ENCODE measurements at places on chromosomes 12 and 14.

DNA sequence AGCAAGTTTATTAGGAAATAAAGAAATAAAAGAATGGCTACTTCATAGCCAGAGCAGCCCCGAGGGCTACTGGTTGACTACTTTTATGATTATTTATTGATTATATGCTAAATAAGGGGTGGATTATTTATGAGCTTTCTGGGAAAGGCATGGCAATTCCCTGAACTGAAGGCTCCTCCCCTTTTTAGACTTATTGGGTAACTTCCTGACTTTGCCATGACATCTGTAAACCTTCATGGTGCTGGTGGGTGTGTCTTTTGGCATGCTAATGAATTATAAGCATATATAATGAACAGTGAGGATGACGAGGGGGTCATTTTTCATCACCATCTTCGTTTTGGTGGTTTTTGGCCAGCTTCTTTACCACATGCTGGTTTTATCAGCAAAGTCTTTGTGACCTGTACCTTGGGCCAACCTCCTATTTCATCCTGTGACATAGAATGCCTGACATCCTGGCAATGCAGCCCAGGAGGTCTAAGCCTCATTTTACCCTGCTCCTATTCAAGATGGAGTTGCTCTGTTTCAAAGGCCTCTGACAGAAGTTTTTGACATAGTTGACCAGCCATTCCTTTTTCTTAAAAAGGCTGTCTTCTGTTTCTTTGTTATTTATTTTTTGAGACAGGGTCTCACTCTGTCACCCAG lies 11.1 kb upstream of the PTGES3 start:
- no peak for DNase-seq

GRCh38 chr12:104249898-104250297 lies 34.3 kb downstream of the TXNRD1 start:
- DNase-seq = no peak

GRCh38 chr14:54381821-54382220 lies 15.0 kb upstream of the CDKN3 start:
- DNase-seq = no peak

- DNase-seq = no peak
Observed at GRCh38 chr14:99462210-99462609, 18.4 kb downstream of the SETD3 start.

DNA sequence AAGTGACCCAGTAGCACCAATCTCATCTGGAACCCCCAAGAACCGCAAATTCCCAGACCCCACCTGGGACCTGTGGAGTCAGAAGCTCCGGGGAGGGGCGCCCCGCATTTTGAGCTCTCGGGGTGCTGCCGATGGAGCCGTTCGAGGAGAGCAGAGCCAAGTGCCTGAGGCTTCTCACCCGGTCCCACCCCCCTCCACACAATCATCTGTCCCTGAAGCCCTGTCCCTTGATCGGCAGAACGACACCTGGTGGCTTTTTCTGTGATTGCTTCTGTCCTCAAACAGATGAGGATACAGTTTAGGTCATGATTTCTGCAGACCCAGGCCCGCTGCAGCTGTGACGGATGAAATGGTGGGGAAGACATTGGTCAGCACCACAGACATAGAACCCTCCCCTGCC lies 74.7 kb downstream of the NOC4L start:
- no peak for DNase-seq

- no peak for DNase-seq
Observed at GRCh38 chr14:78933166-78933565, 763.0 kb downstream of the NRXN3 start.

DNA sequence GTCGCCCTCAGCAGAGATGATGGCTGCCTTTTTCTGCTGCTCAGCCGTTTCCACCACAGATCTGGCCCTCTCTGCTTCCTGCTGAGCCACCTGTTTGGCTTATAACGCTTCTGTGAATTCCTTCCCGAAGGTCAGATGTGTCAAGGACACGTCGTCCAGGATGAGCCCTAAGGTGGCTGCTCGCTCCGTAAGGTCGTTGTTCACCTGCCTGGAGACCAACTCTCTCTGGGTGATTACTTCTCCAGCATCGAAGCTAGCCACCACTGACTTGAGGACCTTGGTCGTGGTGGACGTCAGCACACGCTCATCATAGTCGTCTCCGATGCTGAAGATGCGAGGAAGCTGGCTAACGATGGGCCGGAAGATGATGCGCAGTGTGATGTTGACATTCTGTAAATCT lies 11.7 kb upstream of the ASB8 start:
- no peak for DNase-seq

GRCh38 chr12:16520328-16520727 lies 85.6 kb downstream of the LMO3 start:
- DNase-seq = no peak

DNA sequence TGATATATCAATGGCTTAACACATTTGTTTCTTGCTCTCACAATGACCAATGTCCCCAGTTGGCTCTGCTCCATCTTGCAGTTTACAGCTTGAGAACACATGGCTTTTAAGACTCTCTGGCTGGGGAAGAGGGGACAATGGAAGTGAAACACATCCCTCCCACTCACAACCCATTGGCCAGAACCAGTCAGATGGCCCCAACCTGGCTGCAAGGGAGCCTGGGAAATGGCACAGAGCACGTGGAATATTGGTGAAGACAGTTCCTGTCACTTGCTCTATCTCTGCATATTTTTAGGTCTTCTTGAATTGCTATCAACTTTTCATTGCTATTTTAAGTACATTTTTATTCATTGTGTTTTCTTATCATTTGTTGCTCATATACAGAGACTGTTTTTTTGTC lies 345.4 kb downstream of the MED13L start:
- DNase-seq = peak; percentile 17

GRCh38 chr12:75982979-75983660 lies 48.5 kb downstream of the PHLDA1 start:
- no peak for DNase-seq

DNA sequence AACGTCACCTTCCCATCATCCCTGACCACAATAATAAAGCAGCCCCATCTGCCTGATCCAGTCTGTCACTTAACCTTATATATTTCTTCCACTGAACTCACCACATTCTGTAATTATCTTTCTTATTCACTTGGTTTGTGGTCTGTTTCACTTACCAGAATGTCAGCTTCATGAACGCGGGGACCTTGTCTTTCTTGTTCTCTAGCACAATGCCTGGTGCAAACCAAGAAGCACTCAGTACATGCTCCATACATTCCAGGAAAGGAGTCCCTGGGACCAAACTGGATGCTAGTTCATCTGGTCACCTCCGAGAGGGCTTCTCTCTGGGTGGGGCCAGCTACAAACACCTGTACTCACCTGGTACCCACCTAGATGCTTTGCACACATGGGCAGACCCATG lies 17.4 kb upstream of the ANKRD33 start:
- DNase-seq = no peak

- no peak for DNase-seq
Observed at GRCh38 chr12:53816360-53817020, 64.7 kb upstream of the CISTR start.

- DNase-seq = peak; percentile 69
Observed at GRCh38 chr14:94129758-94130414, 482 bp upstream of the IFI27L2 start.

GRCh38 chr12:121980892-121981272 lies 40.8 kb upstream of the BCL7A start:
- DNase-seq = no peak

DNA sequence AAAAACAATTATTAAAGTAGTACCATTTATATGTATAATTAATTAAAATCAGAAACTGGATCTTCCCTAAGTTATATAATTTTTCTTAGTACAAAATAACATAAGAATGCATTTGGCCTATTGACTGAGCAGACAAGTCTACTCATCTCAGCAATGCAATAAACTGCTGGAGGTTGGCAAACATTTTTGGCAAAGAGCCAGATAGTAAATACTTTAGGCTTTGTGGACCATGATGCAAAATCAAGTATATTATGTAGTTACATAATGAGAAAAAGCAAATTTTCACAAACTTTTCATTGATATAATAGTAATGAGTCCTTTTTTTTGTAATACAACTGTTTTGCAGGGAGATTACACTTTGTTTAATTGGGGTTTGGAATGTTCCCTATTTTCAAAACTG lies 30.9 kb downstream of the ERGIC2 start:
- no peak for DNase-seq

GRCh38 chr12:49014547-49014946 lies 4.0 kb downstream of the PRKAG1 start:
- no peak for DNase-seq

- DNase-seq = no peak
Observed at GRCh38 chr12:2749580-2749979, 45.2 kb upstream of the FKBP4 start.

DNA sequence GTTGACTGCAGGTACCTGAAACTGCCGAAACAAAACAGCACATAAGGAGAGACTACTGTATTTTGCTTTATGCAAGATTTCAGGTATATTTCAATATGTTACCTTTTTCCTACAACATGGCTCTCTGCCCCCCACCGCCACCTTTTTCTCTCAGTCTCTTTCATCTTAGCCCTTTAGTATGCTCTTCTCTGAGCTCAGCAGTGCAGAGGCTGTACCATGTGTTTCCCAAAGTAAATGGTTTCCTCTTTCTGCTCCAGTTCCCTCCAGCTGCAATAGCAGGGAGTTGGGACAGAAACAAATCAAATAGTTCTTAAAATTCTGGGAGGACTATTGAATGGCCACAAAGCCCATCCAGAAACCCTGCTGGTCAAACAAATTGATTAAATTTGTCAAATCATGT lies 4.3 kb downstream of the AMN1 start:
- DNase-seq = no peak
